Right atrium auricular region (tissue), 2 donors: ENCODE measurements at places on chromosomes 1 and 21. TPM values are rescaled to one million over a fixed set of nuclear protein-coding genes. Genes with fewer than 3 reads are reported as not detected.

The FUCA1 gene
- total RNA-seq: 17.0 TPM

The TPTE gene
- total RNA-seq: not detected

The SHE gene
- total RNA-seq: 10.8 TPM

The S100A3 gene
- total RNA-seq: 3.4 TPM

The RIPPLY3 gene
- not detected for total RNA-seq

The MARK1 gene
- total RNA-seq: 20.0 TPM

The DTL gene
- total RNA-seq: not detected

The SH2D1B gene
- 0.16 TPM for total RNA-seq
